ENCODE measurements at places on chromosomes 2 and 18.

GRCh38 chr2:224722250-224722649, 6.1 kb upstream of the CCDC195 start:
- DNase-seq = peak; percentile 69

DNA sequence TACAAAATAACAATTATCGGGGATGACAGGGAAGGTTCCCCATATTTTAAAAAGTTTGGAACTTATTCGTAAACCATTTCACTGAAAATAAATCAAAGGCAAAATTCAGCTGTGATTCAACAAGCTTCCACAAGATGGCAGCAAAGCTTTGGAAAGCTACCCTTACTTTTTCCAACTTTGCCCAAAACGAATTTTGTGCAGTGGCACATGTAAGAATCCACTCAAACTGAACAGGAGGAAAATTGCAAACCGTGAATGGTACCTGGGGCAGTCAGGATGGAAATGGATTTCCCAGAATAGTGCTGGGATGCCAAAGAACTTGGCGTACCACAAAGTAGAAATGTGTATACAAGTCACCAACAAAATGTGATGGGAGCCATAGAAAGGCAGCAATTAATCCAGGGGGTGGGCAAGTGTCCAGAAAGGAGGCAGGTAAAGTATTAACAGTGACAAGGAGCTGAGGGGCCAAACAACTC, 10.7 kb downstream of the RPL31 start:
- peak; percentile 31 for DNase-seq

- DNase-seq = no peak
Observed at GRCh38 chr2:232203166-232203891, 175.2 kb upstream of the ALPP start.

DNA sequence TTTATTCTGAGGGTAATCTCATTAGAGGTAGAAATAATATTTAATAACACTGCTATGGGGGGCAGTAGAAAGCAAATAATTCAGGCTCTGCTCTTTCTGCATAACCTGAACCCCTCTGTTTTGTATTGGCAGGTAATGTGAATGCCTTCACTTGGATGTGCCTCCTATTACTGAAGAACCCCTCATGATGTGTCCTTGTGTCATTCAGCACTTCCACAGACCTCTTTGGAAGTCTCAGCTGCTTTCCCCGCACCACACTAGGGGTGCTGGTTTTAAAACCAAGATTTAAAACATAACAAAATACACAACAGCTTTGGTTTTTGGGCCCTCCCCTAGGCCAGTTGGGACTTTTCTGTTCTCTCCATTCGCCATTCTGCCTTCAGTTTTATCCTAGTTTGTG, 281.7 kb upstream of the MC4R start:
- no peak for DNase-seq

- no peak for DNase-seq
Observed at GRCh38 chr2:127593228-127594115, 52.5 kb upstream of the GPR17 start.

- no peak for DNase-seq
Observed at GRCh38 chr2:42926434-42927333, 134.3 kb upstream of the HAAO start.

DNA sequence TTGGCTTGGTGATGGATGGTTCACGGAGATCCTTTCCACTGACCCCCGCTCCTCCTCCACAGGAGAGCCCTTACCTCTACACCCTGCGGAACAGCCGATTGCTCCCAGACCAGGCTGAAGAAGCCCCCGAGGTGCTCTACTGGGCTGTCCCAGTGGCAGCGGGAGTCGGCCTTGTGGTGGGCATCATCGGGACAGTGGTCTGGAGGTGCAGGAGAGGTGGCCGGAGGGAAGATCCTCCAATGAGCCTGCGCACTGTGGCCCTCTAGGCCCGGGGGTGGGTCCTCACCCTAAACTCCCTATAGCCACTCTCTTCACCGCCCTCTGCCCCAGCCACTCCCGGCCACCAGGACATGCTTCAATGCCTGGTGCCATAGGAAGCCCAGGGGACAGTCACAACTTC, 108.8 kb upstream of the PPP1CB start:
- no peak for DNase-seq

DNA sequence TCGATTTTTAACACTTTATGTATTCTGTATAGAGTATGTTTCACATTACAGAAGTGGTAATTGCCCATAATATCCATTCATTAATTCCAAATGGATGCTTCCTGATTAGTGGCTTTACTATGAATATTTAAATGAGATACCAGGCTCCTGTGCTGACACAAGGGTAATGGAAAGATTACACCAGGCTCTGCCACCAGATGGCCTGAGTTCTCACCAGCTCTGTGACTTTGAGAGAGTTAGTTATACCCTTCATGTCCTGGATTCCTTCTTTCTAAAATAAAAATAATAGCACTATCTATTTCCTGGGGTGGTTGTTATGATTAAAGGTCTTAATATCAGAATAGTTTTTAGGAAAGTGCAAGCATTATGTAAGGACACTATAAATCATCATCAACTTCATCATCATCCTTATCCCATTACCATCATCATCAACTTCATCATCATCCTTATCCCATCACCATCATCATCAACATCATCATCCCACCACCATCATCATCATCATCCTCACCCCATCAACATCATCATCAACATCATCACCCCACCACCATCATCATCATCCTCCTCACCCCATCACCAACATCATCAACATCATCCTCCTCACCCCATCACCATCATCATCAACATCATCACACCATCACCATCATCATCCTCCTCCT, 151.8 kb downstream of the DNER start:
- no peak for DNase-seq

GRCh38 chr18:11649839-11650238, 39.2 kb upstream of the GNAL start:
- no peak for DNase-seq

DNA sequence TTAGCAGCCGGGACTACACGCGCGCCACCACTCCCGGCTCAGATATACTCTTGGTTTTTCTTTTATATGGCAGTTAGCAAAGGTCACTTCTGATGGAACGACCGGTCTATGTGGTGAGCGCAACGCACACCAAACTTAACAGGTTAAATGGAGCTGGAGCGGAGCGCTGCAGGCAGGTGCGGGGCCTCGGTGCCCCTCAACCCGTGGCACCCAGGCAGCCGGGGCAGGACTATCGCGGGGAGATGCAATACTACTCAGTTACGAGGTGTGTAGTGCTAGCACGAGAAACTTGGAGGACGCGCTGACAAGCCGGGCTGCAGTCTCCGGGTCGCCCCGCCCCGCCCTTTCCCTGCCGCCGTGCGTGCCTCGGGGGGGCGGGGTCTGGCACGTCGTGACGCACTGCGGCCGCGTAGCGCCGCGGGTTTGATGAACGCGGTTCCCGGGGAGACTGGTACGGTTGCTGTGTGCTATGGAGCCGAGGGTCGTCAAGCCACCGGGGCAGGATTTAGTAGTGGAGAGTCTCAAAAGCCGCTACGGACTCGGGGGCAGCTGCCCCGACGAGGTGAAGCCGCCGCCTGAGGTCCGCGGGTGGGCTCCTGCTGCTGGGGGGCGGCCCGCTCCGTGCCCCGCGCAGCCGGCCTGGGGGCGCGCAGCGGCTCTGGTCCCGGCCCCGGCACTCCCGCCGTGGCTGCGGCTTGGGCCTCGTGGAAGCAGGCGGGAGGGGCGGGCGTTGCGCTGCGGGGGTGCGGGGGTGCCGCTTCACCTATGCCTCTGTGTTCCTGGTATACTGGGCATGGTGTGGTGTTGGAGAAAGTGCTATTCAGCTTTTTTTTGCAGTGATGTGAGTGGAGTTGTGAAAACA, at the start of gene CCDC138:
CCDC138 (plus strand) TSS at position 418 of the 862 bp plus-strand sequence; CDS start at position 470, 52 bp downstream.
- peak; percentile 87 for DNase-seq

GRCh38 chr2:8515864-8516533, 165.9 kb upstream of the ID2 start:
- DNase-seq = no peak

DNA sequence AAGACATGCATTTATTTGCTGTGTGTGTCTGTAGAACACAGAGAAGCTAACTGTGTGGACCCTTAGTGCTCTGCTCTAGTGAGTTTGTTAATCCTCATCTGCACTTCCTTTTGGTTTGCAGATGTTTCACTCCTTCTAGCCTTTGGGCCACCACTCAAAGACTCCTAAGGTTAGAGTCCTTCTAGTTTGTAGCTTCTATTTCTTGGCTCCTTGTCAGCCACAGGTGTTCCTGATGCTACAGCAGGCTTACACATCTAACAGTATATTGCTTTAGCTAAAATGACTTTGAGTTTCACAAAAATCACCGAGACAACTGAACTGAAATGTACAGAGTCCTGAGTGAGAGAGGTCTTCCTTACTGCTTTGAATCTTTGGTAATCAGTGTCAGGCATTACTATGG, 551.4 kb downstream of the NRXN1 start:
- no peak for DNase-seq

- no peak for DNase-seq
Observed at GRCh38 chr18:49963217-49963616, 149.9 kb upstream of the ACAA2 start.

DNA sequence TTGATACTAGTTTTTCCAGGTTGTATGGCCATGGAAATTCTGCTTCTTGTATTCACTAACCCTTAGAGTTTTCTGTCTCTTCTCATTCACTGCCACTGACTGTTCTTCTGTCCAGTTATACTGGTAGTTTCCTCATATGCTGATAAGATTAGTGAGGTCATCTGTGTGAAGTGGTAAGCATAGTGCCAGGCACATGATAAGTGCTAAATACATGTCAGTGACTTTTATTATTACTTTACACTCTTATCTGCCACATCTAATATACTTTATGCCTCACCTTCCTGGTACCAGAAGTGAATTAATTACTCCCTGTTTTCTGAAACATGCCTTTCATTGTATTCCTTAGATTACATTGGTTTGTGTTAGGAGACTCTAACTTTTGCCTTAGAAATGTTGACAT, 91.3 kb downstream of the NBEAL1 start:
- DNase-seq = no peak

GRCh38 chr18:36031407-36031806, 36.0 kb downstream of the RPRD1A start:
- DNase-seq = no peak

- no peak for DNase-seq
Observed at GRCh38 chr2:140242889-140243288, 1462.7 kb upstream of the NXPH2 start.

DNA sequence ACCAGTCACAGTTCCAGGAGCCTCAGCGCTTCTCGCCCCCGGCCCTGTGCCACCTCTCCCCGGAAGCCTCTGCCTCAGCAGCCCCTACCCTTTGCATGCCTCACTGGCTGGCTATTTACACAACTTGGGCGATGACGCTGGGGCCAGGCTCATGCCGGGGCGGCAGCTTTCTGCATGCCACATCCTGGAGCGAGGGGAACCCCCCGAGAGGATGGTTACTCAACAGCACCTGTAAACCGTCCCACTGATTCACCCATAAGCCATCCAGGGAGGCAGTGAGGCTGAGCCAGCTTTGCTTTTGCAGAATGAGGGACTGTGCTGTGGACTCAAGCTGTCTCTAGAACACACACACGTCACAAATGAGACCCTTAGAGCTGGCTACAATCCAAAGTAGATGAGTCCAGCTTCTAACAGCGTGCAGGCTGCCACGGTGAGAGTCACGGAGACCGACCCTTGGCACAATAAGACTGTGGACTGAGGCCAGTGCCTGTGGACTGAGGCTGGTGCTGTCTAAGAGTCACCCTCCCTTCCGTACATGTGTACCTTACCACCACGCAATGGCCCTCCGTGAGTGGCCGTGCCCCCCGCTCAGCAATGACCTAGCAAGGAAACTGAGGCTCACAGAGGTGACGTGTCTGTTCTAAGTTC, 45.6 kb upstream of the ODC1 start:
- peak; percentile 92 for DNase-seq

- peak; percentile 24 for DNase-seq
Observed at GRCh38 chr2:100606726-100607343, 44.0 kb downstream of the PDCL3 start.

- no peak for DNase-seq
Observed at GRCh38 chr2:183025993-183026392, 12.3 kb downstream of the NCKAP1 start.

GRCh38 chr2:28627722-28628480, 123.7 kb upstream of the PPP1CB start:
- peak; percentile 64 for DNase-seq

- DNase-seq = no peak
Observed at GRCh38 chr2:206323033-206323432, 48.6 kb downstream of the ZDBF2 start.

- DNase-seq = peak; percentile 91
Observed at GRCh38 chr2:121790276-121790956, 35.0 kb downstream of the TSN start.

DNA sequence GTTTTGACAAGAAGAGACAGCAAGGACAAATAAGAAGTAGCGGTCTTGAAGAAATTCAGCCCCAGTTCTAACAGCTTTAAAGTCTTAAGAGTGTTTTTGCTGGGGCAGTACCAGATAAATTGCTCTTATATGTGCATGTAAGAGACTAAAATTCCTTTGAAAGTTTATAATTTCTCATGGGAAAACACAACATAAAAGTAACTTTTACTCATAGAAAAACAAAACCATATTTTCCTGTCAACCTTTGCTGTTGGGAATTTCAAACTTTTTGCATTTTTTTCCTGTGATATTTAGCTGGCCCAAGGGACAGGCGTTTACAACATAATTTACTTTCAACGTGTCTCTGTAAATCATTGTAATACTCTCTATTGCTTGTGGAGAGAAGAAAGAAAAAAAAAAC, 767.8 kb upstream of the ZEB2 start:
- DNase-seq = no peak

Data from M059J (cell line).